ENCODE measurements at places on chromosomes 13 and 19.
A peak's percentile ranks its signal among the peaks of the same experiment; 100 is the strongest.

DNA sequence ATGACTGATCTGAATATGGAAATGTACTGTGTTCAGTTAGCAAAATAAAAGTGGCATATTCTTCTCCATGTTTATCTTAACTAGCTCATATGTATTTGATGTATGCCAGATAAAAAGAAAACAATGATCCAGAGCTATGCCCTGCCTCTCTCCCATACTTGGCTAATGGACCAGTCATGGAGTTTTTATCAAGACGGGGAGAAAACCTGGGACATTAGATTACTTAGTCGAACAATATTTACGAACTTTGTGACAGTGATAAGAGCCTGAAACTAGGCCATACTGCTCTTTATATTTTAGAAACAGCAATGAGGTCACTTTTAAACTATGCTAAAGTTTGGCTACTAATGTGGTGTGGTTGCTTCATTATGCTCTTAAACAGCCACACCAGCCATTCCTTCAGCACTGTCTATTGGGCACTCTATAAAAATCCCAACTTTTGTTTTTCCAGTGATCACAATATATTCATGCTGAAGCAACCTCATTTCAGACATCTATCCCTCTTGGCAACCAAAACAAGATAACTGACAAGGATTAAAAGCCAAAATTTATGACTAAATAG is 265.0 kb downstream of the FGF14 start:
- DNase-seq, result no peak

DNA sequence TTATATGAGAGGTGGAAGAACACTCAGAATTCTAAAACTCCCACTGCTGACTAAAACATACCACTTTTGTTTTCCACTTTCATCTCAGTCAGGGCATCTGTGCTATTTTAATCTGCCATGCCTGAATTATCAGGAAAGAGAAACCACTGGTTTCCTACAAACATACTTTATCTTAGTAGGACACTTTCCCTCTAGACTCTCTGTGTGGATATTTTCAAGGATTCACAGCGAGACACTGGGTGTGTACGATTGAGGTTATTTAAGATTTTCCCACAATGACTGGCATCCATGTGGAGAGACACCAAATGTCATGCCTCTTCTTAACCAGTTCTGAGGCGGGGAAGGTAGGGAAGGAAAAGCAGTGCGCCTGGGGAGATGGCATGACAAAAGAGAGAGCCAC is 212.2 kb downstream of the ENOX1 start:
- DNase-seq, result no peak

- DNase-seq, result no peak
Observed at GRCh38 chr13:77891486-77891885, 27.1 kb downstream of the EDNRB start.

- no peak for DNase-seq
Observed at GRCh38 chr13:63690672-63691071, 2275.0 kb upstream of the PCDH20 start.

- peak; percentile 69 for DNase-seq
Observed at GRCh38 chr19:14366529-14366928, 14.7 kb upstream of the ADGRE5 start.

GRCh38 chr13:81350056-81350455 is 1009.1 kb upstream of the SPRY2 start:
- DNase-seq, result no peak

- DNase-seq, result no peak
Observed at GRCh38 chr13:79654520-79654919, 173.6 kb downstream of the NDFIP2 start.

DNA sequence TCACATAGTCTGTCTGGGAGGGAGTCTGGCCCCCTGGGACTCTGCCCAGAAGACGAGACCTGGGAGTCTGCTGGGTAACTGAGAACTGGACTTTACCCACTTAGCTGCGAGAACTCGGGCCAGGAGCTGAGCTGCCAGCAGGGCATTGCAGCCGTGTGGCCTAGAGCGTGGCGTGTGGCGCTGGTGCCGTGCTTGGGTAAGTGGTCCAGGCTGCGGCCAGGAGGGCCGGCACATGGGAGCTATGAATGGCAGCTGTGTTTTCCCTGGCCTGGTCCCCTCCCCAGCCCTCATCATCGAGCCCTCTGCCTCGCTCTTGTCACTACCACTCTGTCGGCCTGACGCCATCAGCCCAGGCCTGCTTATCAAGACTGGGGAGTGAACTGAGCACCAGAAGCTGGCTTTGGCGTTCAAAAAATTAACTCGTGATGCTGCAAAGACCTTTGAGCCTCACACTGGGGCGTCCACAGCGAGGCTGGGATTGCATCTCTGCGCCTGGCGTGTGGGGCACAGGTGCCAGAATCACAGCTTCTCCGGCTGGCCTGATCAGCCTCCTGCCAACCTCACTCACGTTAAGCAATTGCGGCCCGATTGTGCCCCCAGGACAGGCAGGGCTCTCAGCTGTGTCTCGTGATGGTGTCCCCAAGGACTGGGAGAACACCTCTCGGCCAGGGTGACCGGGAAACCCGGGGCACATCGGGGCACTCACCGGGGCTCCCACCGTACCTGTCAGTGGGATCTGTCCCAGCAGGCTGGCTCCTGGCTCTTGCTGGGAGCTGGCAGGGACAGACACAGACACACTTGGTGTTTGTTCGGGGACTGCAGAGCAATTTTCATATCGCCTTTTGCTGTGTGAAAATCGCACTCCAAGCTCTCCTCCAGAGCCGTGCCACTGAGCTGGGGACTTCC is 85.9 kb downstream of the KDM4B start:
- no peak for DNase-seq

- no peak for DNase-seq
Observed at GRCh38 chr19:45784096-45784495, 1.8 kb upstream of the DMPK start.

DNA sequence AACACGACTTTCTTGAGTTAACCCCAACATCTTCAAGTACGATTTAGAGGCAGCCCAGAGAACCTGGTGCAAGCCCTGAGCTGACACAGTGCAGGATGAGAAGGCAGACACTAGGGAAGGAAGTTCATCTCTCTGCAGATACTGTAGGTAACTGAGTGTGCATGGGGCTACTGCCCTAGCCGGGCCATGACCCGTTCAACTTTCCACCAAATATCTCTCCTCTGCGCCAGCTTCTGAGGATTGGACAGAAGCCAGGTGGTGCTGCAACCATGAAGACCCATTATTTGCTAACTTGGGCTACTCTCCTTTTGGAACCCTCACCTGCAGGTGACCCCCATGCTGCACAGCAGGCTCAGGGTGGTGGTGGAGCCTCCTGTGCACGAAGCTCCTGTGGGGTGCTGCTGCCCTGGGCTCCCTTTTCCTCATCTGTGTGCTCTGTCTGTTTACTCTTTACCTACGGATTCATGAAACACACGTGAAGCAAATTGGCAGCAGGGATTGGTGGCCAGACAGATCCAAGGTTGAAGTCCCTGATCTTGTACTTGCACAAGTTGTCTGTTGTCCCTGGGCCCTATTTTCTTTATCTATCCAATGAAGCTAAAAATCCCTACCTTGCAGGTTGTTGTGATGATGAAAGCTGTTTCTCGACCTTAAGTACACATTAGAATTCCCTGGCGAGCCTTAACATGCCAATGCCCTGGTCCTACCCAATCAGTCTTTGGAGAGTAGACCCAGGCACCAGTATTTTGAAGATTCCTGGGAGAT is 227.8 kb downstream of the LACC1 start:
- no peak for DNase-seq

DNA sequence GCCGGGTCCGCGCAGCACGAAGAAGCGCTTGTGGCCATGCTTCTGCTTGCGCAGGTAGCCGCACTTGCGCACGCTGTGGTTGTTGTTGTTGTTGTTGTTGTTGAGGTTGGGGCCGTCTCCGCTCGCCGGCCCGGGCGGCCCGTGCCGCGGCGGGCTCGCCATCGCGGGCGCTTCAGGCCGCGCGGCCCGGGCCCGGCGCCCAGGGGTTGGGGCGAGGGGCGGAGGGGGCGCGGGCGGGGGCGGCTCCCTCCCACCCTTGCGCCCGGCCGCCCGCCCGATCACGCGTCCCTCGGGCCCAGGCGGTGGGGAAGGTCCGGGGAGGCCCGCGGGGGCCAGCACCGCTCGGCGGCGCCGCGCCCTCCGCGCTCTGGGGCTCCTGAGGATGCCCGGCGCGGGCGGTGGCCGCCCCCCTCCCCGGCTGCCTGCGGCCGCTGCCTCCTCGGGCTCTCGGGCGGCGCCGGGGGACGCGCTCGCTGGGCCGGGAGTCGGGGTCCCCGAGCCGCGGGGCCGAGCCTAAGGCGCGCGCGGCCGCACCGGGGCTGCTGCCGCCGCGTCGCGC is 412 bp downstream of the IRS2 start:
- no peak for DNase-seq

DNA sequence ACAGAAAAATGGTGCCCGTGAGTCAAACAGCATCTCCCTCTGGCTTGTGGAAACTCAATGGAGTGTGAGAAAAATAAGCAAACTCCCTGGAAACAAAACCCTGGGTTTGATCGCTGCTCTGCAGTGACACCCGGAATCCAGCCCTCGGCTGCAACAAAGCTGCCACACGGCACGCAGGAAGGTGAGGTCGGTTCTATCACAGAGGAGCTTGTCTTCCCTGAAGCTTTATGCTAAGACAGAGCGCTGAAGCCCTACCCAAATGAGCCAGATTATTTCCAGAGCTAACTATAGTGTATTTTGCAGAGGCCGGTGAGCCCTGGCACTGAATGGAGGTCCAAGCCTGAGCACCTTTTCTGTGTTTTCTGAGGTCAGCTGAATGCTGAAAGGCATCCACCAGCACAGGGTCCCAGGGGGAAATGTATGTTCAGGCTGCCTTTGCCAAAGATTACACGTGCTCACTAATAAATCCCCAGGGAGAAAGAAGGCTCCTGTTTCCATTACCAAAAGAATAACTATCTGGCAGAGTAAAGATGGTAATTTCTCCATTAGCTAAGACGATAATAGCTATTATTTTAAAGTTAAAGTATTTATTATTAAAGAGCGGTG is 77.8 kb downstream of the TSHZ3 start:
- peak; percentile 10 for DNase-seq

- no peak for DNase-seq
Observed at GRCh38 chr13:113582841-113583631, 1.5 kb upstream of the TFDP1 start.

- no peak for DNase-seq
Observed at GRCh38 chr19:19064098-19064722, 416 bp downstream of the SLC25A42 start.

DNA sequence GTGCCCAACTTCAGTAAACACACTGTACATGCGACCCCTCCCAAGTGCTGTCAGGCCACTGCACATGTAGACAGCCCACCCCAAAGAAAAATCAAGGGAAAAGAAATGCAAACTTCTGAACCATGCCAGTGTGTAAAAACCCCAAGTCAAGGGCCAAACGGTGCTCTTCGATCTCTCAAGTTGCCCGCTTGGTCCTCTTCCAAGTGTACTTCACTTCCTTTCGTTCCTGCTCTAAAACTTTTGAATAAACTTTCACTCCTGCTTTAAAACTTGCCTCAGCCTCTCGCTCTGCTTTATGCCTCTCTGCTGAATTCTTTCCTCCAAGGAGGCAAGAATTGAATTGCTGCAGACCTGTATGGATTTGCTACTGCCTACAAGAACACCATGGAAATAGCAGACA is 600.7 kb downstream of the KCTD12 start:
- no peak for DNase-seq

GRCh38 chr19:7393939-7394730 is 45.4 kb downstream of the ARHGEF18 start:
- peak; percentile 27 for DNase-seq

- peak; percentile 91 for DNase-seq
Observed at GRCh38 chr19:42423462-42424344, 3.5 kb downstream of the LIPE start.
